Transverse colon (tissue), 4 donors: ENCODE measurements at places on chromosomes 4 and X. TPM values are rescaled to one million over a fixed set of nuclear protein-coding genes. Genes with fewer than 3 reads are reported as not detected.

DNA sequence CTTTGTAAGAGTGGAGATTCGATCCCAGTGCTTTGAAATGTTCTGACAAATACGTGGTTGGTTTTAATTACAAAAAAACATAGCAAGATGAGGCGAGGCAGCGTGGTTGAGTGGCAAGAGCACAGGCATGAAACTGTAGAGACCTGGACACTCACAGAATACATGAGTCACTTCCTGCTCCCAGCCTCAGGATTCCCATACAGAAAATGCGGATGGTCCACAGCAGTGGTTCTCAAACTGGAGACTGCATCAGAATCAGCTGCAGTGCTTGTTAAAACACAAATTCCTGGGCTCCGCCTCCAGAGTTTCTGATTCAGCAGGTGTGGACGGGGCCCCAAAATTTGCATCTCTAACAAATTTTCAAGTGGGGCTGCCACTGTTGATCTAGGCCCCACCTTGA, 10.1 kb downstream of the OTOP1 start:
- DNase-seq = no peak

GRCh38 chr4:116332508-116332907, 752.9 kb downstream of the TRAM1L1 start:
- DNase-seq = no peak

DNA sequence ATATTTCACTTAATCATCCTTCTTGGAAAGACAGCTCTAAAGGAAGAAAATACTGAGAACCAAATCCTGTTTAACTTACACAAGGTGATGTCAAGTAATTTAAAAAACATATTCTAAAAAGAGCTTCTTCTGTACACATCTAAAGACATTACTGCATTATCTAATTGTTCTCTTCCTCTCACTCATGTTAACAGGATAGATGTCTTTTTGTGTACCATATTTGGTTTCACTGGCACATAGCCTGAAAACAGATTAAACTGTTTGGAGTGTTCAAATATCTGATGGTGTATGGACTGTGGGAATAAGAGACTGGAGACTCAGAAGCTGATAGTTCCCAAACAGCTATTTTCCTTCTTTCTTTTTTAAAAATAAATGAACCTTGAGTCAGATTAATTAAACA, 213.3 kb upstream of the MAB21L2 start:
- DNase-seq = no peak

The HSPA4L gene
- 3.7 TPM for total RNA-seq

The MTNR1A gene
- total RNA-seq = 7.0 TPM

The ARHGAP4 gene
- 44.9 TPM for total RNA-seq

The CACNA1F gene
- not detected for total RNA-seq

The WNK3 gene
- 0.27 TPM for total RNA-seq

DNA sequence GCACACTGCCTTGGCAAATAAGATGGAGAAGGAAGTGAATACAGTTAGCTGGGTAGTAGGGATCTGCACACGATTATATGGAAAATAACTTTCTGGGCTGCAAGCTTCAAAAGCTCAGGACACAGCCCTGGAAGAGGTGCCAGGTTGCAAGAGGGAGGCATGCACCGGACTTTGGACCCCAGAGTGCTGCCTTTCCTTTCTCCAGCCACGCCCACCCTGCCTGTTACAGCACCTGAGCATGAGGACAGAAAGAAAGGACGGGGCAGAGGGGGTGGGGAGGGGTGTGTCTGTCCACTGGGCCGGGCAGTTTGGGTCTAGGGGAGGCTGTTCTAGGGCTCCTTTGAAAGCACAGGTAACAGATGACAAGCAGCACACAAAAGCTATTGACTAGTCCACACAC, 152.8 kb downstream of the ENPP6 start:
- DNase-seq = peak; percentile 91

DNA sequence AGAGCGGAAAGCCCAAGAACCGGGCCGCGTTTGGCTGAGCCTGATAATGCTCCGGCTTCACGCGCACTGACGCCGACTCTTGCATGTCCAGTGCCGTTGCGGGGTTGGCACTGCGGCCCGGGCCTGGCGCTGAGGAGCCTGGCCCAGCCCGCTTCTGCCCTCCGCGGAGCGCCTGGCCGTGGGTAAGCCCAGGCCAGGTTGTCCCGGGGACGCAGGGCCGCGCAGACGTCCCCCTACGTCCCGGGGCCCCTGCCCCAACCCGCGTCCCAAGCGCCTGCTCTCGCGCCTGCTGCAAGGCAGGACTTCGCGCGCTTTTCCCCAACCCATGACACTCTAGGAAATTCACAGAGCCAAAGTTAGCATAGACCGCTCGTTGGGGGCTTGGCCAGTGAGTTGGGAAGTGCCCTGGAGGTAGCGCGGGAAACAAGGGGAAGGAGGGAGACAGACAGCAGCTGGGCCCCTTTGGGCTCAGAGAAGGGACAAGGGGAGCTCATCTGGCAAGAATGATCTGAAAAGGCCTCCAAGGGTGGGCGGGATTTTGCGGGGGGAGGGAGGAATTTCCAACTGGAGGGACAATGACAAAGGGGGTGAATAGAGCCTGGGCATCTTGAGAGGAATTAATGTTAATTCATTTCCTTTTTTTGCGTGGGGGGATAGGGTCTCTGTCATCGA, 665 bp upstream of the LRPAP1 start:
- no peak for DNase-seq

DNA sequence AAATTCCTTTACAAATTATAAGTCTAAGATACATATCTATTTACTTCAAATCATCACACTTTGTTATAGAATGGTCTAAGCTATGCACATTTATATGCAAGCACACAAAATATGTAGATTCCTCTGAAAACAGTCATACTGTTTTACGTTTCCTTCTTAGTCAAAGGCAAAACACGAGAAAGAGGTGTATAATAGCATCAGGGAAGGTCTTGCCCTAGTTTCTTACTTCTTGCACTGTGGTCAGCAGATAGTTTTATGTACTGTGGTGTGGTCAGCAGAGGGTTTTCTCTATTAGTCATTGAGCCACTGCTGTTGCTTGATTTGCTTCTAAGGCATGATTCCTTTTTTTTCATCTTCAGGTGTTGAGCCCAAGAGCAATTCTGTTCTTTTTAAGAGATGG, 117.7 kb downstream of the ADAM29 start:
- DNase-seq = no peak

The ETDB gene
- total RNA-seq = not detected

DNA sequence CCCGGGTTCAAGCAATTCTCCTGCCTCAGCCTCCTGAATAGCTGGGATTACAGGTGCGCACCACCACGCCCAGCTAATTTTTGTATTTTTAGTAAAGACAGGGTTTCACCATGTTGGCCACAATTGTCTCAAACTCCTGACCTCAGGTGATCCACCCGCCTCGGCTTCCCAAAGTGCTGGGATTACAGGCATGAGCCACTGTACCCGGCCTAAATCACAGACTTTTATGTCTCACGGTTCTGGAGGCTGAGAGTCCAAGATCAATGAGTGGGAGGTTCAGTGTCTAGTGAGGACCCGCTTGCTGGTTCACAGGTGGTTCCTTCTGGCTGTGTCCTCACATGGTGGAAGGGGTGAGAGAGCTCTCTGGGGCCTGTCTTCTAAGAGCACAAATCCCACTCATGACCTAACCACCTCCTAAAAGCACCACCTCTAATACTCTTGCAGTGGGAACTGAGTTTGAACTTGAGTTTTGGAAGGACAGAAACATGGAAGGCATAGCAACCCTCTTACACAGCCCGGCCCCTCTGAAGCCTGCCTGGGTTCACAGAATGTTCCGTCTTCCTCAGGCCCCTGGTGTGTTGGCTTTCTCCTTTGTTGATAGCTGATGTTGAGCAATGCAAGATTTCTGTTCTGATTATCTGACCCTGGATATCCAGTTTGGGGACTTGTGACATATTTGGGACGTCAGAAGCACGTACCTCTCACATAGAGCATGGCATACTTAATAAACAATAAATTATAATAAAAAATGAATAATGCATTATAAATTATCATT, 1.9 kb upstream of the AKAP17A start:
- no peak for DNase-seq

GRCh38 chr4:177860171-177860570, 417.9 kb upstream of the AGA start:
- no peak for DNase-seq

DNA sequence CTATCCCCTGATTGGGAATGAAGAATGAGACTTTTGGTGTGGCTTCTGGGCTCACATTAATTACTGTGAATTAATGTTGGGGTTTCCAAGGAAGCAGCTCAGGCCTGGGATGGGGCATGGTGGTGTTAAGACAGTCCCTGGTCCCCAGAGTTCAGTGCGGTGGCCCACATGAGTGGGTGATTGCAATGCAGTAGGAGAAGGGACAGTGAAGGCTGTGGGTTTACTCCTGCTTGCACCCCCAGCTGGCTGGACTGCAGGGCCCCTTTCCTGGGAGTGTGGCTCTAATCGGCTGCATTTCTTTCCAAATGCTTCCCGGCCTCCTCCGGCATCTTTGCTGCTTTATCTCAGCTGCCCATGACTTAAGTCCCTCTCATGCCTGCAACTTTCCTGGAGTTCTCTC, 28.2 kb upstream of the GPR78 start:
- no peak for DNase-seq

GRCh38 chrX:53269536-53270107, 11.8 kb downstream of the IQSEC2 start:
- no peak for DNase-seq
